Activated CD8-positive, alpha-beta memory T cell treated with anti-CD3 and anti-CD28 coated beads, Interleukin-2, amount 50 U/mL, for 48 hours (primary cell): ENCODE measurements at places on chromosomes 11 and 22.

- DNase-seq, result peak; percentile 42
Measured at GRCh38 chr11:73156686-73157085, 14.6 kb upstream of the FCHSD2 start.

GRCh38 chr11:93529707-93530467, 13.3 kb downstream of the SMCO4 start:
- DNase-seq, result no peak

DNA sequence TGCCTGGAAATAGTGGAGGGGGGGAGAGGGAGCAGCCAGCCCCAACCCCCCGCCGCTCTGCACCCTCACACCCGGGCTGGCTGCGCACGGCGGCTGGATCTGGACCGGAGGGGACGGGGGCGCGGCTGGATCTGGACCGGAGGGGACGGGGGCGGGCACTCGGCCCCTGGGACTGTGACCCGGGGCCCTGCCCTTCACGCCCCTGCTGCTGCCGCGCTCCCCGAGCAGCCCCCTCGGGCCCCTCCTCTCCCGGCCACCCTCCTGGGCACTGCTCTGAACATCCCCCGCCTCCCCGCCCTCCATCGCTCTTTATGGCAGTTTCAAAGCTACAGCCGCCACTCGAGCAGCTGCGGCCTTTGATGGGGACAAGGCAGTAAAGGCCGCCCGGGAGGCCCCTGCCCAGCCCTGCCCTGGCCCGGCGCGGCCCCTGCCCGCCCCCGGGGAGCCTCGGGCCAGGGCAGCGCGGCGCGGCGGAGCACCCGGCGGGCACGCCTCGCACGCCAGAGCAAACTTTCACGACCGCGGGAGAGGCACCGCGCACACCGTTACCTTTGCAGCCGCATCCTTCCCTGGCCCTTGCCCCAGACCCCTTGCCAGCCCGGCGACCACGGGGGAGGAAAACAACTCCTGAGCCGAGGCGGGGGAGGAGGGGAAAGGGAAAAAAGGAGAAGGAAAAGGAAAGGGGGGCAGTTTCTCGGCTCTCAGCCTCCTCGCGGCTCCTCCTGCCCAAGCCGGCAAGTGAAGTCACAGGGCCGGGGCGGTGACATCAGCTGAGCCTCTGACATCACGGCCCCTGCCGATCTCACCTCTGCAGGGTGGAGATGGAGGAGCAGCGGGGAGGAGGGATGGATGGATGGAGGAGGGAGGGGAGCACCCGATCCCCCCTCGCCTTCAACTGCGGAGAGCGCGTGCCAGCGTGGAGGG, 13.1 kb upstream of the TCF20 start:
- DNase-seq, result peak; percentile 71

DNA sequence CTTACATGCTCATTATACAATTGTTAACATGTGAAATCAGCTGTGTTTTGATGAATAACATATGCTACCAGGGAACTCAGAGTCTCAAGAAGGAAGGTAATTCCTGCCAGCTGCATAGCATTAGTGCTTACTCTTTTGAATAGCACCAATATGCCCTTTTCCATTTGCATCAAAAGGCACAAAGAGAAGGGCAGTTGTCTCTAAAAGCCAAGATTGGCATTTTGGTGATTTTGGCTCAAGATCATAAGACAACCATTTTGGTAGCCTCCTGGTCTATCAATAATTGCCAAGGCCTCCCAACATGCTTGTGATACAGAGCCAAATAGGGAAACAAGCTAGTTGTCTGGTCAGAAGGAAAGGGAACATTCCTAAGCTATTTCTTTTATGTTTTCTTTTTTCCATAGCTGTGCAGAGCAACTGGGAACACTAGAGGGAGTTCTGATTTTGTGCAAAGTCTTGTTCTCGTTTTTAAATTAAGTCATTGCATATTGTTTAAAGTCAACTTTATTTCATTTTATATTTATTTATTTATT, 416.7 kb upstream of the CHORDC1 start:
- DNase-seq, result no peak

- DNase-seq, result no peak
Measured at GRCh38 chr22:29205594-29206371, at the start of gene EMID1. Gene EMID1 (plus strand): TSS chr22:29205896. CDS start chr22:29206039, 143 bp downstream.

DNA sequence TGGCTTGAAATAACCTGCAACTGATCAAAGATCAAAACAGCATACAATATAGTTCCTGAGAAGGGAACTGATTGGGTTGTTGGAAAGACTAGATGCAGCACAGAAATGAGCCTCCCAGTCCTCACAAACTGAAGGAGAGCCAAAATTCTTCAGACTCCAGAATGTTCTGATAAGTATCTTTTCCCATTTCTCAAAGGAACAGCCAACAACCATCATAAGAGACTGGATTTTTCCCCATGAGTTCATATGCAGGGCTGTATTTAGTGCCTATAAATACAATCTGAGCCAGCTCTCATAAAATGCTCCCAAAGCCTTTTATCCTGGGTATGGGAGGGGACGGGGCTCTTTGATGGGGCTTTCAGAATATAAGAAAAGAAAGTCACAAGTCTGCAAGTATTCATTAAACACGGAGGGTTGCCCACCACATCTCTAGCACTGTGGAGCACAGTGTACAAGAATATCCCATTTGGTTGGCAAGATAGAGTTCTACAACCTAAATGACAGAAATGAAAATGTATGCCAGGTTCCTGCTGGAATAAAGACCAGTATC, 50.7 kb upstream of the LYVE1 start:
- no peak for DNase-seq

DNA sequence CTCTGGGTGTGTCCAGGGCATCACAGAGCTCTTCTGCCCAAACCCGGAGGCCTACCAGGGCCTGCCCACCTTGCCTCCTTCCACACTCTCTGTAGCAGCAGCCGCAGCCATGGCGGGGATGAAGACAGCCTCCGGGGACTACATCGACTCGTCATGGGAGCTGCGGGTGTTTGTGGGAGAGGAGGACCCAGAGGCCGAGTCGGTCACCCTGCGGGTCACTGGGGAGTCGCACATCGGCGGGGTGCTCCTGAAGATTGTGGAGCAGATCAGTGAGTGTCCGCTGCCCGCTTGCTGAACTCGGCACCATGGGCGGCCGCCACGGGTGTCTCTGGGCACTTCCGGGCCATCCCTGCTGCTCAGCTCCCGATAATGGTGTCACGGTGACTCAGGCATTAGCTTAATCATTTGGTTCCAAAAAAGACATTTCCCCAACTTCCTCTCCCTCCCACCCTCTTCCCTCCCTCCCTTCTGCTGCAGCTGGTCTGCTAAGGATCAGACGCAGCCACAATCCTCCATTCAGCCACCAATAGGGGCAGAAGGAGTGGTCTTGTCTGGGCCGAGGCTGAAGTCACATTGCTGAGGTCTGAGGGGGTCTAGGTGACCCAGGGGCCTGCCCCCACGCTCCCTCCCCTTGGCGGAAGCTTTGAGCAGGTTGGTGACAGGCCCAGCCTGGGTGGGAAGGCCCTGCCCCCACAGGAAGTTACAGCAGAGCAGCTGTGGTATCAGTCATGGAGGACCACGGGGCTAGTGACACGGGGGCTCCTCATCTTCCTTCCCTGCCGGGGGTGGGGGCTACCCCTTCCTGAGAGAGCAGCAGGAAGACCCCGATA, 950 bp downstream of the FERMT3 start:
- DNase-seq, result peak; percentile 89

DNA sequence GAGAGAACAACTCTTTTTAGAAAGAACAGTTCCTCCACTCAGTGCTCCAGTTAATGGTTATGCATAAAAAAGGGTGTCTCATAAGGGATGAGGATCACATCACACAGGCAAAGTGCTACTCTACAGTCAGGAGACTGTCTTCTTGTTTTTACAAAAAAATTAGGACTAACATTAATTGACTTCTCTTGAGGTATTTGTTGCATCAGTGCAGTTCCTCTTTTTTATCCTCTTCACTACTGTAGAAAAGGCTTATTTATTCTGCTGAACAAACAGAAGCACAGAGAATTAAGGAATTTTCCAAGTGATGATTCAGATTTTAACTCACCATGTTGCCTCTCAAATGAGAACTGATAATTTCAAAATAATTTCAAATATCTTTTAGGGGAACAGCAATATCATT, 1.9 kb downstream of the MMP8 start:
- DNase-seq, result no peak

- peak; percentile 23 for DNase-seq
Measured at GRCh38 chr22:47369431-47370015, 607.1 kb downstream of the TBC1D22A start.

DNA sequence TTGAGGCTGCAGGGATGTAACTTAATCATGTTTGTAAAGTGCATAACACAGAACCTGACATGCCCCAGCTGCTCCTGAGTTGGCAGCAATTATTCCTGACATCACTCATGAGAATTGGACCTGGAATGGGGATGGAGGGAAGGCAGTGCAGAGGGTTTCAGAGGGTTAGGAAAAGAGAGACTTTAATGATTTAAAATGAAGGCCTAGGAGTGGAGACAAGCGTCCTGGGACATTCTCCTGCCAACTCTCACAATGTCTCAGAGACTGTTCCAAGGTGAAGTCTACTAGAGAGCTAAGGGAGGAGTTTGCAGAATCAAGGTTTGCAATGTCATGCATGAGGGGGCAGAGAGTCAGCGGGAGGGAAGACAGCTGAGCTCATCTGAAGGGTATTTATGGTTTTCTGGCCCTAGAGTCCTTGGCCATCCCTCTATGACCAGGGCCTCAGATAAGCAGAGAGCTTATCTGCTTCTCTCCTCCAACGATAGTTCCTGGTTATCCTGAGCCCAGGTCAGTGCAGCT, 36.9 kb downstream of the GGTLC2 start:
- DNase-seq, result no peak

GRCh38 chr22:37079668-37080171, 28.2 kb downstream of the KCTD17 start:
- peak; percentile 90 for DNase-seq

DNA sequence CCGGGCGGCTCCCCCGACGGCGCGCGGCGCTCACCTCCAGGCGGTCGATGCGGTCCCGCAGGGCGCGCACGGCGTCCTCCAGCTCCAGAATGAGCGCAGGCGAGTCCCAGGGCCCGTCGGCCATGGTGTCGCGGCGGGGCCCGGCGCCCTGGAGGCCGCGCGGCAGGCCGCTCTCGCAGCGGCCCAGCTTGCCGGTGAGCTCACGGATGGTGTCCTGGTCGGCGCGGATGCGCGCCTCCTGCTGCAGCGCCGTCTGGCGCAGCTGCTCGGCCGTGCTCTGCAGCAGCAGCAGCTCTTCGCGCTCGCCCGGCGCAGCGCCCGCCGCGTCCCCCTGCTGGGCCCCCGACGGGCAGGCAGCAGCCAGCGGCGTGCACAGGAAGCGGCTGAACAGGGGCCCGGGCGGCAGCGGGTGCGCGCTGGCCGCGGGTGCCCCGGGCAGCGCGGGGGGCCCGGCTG, 599 bp downstream of the NPTXR start:
- peak; percentile 72 for DNase-seq

DNA sequence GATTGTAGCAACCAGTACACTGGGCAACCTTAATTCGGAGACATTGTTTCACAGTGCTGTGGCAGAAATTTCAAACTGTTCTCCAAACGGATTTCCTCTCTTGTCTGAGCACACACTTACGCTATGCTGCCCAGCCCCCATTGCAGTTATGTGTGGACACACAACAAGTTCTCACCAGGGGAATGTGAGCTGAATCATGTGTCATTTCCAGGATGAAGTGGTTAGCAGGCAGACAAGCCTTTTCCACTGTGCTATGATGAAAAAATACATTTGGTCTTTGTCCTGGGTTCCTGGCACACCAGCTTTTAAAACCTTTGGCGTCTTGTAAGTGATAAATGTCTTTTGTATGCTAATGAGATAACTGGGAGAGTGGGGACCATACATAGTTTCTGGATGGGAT, 46.9 kb upstream of the SYT9 start:
- no peak for DNase-seq

- DNase-seq, result no peak
Measured at GRCh38 chr22:46815896-46816731, 53.7 kb downstream of the TBC1D22A start.

DNA sequence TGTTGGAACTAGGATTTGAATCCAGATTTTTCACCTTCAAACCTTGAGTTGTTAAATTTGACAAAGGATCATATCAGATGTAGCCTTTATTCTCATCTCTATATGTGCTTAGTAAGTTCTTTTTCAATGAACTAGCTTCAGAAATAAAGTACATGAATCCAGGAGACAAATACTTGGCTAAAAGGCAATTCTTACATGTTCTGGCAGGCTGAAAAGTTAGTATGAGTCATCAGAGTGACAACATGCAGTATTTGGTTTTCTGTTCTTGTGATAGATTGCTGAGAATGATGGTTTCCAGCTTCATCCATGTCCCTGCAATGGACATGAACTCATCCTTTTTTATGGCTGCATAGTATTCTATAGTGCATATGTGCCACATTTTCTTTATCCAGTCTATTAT, 40.4 kb downstream of the BBOX1 start:
- DNase-seq, result no peak

GRCh38 chr11:93131709-93132108, 66.1 kb downstream of the SLC36A4 start:
- no peak for DNase-seq

- peak; percentile 66 for DNase-seq
Measured at GRCh38 chr11:35619116-35619854, 1.0 kb downstream of the FJX1 start.

DNA sequence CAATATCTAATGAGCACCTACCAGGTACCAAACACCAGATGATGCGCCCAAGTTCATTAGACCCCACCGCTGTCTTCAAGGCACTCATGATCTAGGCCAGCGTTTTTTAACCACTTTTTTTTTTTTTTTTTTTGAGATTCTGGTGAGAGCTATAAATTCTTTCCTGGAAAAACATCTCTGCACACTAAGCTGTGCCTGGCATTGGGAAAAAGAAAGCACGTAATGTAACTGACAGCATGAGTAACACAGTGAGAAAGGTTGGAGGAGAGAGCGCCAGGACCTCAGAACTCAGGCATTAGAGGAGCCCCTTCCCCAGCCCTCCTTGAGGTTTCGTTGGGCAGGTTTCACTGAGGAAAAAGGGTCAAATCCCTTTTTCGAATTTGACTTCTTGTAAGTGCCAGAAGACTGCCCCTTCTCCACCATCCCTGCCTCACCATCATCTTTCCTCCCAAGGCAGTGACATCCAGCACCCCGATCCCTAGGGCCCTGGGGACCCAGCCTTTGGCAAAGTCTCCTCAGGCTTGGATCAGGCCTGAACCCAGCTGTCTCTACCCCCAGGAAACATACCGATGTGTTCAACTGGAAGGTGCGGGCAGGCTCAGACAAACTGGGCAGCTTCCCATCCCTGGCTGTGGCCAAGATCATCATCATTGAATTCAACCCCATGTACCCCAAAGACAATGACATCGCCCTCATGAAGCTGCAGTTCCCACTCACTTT, 26.1 kb upstream of the SMIM35 start:
- DNase-seq, result no peak

GRCh38 chr22:43931771-43932170, 8.2 kb downstream of the PNPLA3 start:
- no peak for DNase-seq
